Spinal cord (tissue), 10 donors: ENCODE measurements at places on chromosomes 3 and 15. TPM values are rescaled to one million over a fixed set of nuclear protein-coding genes. Genes with fewer than 3 reads are reported as not detected.

DNA sequence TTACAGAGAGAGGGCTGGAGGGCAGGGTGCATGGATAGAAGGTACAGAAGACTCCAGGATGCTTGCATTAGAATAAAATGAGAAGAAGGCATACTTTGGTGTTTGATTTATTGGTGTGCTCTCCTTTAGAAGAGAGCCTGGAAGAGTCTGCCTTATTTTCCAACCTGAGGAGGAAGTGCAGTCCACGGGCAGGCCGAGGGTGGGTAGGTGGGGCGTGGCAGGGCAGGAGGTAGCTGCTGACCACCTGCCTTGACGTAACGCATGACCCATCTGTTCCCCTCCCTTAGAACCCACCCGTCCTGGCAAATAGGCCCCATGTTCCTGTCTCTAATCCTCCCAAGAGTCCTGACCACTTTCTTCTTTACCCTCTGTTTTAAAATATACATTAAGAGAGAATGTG is 222.3 kb upstream of the LYSMD4 start:
- DNase-seq, result no peak

DNA sequence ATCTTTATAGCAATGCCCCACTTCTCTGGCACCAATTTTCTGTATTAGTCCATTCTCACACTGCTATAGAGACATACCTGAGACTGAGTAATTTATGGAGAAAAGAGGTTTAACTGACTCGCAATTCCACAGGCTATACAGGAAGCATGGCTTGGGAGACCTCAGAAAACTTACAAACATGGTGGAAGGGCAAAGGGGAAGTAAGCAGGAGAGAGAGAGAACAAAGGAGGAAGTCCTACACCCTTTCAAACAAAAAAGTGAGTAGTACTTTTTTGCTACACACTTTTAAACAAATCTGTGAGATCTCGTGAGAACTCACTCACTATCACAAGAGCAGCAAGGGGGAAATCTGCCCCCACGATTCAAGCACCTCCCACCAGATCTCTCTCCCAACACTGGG is 67.8 kb upstream of the ZBED2 start:
- no peak for DNase-seq

- no peak for DNase-seq
Measured at GRCh38 chr3:12004741-12005513, 739 bp downstream of the SYN2 start.

The PLS1 gene
- polyA plus RNA-seq, result 3.4 TPM
